Activated naive CD4-positive, alpha-beta T cell treated with anti-CD3 and anti-CD28 coated beads, Interleukin-2, amount 50 U/mL, for 72 hours (primary cell): ENCODE measurements at places on chromosomes 6 and 20. TPM values are rescaled to one million over a fixed set of nuclear protein-coding genes. Genes with fewer than 3 reads are reported as not detected.
A peak's percentile ranks its signal among the peaks of the same experiment; 100 is the strongest.

GRCh38 chr20:6384956-6385486 is 262.2 kb upstream of the FERMT1 start:
- no peak for DNase-seq

DNA sequence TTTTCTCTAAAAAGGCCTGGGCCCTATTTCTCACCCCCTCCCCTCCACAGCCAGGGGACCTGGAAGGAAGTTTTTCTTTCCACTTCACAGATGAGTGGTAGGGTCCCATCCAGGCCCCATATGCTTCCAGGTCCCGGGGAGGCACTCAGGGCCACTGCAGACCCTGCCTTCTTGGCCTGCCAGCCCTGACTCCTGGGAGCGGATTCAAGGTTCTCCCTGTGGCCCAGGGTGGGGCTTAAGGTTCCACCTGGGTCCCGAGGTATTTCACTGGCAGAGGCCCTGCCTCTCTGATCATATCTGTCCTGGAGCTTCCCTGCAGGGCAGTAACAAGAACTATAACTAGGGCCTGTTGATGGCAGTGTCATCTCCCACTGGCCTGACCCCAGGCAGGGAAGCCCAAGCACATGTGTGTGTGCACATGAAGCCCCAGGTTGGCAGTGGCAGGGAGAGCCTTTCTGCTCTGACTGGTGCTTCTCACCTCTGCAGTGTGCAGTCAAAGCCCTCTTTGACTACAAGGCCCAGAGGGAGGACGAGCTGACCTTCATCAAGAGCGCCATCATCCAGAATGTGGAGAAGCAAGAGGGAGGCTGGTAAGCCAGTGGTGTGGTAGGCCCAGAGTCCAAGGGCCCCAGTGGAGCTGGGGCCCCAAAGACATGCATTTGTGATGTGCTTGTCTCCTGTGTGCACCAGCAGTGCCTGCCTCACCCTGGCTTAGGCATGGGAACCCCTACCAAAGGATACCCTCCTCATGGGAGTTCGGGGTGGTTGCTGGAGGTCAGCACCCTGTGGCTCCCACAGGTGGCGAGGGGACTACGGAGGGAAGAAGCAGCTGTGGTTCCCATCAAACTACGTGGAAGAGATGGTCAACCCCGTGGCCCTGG is 31.2 kb downstream of the PLCG1 start:
- DNase-seq, result peak; percentile 21

DNA sequence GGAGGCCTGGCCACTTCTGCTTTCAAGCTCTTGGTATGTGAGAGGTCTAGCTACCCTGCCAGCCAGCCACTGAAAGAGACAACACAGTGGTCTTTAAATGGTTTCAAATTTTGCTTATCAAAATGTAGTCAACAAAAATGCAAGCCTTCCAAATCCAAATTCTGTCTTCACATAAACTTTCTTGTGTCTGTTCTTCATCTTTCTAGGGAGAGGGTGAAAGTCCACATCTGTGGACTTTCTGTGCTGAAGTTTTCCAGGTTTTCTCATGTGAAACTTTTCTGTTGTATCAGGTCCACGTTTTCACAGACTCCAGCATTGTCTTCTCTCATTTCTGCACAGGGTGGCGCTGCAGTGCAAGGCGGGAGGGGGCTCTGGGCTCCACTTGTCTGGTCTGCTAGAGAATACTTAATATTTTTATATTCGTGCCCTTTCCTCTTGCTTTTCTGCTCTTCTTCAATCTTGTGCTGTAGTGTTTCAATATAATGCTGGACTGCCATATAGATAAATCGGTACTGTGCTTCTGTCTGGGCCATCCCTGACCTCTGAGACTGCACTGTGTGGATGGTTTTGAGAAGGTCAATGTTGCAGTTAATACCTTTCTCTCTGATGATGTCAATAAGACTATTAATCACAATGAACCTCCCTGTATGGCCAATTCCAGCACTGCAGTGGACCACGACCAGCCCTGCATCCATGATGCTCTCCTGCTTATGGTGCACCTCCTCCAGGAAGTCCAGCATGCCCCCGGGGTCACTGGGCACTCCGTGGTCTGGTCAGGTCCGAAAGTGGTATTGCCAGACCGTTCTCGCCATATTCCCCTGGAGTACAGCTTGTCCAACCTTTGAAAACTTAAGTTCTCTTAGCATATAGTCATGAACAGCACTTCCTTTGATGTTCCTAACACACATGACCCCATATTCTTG is 161.6 kb upstream of the TNFAIP3 start:
- DNase-seq, result no peak

DNA sequence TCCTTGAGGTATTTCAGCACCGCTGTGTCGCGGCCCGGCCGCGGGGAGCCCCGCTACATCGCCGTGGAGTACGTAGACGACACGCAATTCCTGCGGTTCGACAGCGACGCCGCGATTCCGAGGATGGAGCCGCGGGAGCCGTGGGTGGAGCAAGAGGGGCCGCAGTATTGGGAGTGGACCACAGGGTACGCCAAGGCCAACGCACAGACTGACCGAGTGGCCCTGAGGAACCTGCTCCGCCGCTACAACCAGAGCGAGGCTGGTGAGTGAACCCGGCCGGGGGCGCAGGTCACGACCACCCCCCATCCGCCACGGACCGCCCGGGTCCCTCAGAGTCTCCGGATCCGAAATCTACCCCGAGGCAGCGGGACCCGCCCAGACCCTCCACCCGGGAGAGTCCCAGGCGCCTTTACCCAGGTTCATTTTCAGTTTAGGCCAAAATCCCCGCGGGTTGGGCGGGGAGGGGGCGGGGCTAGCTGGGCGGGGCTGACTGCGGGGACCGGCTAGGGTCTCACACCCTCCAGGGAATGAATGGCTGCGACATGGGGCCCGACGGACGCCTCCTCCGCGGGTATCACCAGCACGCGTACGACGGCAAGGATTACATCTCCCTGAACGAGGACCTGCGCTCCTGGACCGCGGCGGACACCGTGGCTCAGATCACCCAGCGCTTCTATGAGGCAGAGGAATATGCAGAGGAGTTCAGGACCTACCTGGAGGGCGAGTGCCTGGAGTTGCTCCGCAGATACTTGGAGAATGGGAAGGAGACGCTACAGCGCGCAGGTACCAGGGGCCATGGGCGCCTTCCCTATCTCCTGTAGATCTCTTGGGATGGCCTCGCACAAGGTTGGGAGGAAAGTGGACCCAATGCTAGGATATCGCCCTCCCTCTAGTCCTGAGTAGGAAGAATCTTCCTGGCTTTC is 693 bp downstream of the HLA-F start:
- DNase-seq, result peak; percentile 64

DNA sequence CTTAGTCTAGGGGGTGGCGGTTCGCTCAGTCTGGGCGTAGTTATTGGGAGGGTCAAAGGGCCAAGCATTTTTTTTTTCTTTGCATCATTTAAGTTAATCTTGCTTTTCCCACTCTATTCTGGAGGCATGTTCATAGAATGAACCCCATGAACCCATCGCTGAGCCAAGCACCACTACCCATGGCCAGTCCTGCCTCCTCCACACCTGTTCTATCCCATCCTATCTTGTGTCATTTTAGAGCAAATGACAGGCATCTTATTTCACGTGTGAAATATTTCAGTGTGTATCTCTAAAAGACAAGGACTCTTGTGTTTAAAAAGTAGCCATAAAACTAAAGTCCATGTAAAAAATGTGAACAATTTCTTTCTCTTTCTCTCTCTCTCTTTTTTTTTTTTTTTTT is 13.9 kb downstream of the SRC start:
- DNase-seq, result no peak

- no peak for DNase-seq
These were observed 5.4 kb downstream of the NKX2-2 start for GRCh38 chr20:21508230-21509078.

DNA sequence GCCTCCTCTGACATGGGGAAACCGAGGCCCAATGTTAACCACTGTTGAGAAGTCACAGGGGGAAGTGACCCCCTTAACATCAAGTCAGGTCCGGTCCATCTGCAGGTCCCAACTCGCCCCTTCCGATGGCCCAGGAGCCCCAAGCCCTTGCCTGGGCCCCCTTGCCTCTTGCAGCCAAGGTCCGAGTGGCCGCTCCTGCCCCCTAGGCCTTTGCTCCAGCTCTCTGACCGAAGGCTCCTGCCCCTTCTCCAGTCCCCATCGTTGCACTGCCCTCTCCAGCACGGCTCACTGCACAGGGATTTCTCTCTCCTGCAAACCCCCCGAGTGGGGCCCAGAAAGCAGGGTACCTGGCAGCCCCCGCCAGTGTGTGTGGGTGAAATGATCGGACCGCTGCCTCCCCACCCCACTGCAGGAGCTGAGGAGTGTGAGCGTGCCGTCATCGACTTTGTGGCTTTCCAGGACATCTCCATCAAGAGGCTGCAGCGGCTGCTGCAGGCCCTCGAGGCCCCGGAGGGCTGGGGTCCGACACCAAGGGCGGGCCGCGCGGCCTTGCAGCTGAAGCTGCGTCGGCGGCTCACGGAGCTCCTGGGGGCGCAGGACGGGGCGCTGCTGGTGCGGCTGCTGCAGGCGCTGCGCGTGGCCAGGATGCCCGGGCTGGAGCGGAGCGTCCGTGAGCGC is 1.6 kb downstream of the TNFRSF6B start:
- no peak for DNase-seq

DNA sequence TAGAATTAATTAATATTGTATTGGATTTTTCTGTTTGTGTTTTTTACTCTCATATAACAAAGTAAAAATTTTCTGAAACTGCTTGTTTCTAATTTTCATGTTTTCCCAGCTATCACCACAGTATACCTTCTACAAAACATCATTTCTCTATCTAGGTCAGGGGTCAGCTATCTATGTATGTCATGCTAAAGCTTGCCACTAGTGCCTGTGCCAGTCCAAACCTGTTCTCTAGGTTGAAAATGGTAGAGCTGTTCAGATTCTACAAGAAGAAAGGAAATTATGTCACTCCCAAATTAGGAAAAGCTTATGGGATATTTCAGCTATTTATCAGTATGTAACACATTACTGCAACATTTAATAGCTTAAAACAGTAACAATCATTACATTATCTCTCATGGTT is 5.8 kb upstream of the ME1 start:
- DNase-seq, result no peak

- DNase-seq, result peak; percentile 66
These were observed 146.9 kb downstream of the PHACTR3 start for GRCh38 chr20:59751075-59751711.

GRCh38 chr6:143348531-143348930 is 102.0 kb downstream of the ADAT2 start:
- DNase-seq, result no peak

DNA sequence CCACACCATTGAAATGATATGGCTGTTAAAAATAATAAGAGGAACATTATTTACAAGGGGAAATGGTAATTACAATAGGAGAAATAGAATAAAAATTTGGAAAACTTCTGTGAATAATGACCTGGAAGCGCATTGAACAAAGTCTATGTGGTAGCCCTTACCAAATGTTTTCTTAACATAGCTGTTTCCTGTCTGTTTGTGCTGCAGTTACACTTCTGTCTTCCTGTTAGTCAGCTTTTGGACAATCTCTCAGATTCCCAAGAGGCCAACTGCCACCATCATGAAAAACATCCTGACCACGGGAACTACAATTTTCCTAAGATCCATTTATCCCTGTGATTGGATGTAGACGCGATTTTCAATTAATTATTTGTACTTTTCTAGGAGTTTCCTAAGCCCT is 754.4 kb upstream of the MARCKS start:
- no peak for DNase-seq

GRCh38 chr20:53220482-53221307 is 248.5 kb downstream of the TSHZ2 start:
- DNase-seq, result no peak

DNA sequence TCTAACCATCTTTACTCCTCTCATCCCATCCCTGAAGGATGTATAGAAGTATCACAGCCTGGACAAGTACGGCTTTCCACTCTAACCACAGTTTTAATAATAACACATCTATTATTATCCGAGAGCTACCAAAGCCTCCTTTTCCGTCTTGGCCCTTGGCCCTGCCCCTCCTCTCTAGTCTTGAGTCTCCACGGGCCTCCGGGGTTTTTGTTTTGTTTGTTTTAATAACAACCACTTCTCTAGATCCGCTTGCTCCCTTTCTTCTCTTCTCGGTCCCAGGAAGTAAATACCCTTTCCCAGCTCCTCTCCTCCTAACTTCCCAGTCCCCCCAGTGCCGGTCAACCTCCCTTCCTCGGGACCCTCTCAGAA is 661 bp downstream of the LCA5 start:
- DNase-seq, result peak; percentile 14

- no peak for DNase-seq
These were observed 2.9 kb upstream of the SOD2 start for GRCh38 chr6:159695984-159696383.

DNA sequence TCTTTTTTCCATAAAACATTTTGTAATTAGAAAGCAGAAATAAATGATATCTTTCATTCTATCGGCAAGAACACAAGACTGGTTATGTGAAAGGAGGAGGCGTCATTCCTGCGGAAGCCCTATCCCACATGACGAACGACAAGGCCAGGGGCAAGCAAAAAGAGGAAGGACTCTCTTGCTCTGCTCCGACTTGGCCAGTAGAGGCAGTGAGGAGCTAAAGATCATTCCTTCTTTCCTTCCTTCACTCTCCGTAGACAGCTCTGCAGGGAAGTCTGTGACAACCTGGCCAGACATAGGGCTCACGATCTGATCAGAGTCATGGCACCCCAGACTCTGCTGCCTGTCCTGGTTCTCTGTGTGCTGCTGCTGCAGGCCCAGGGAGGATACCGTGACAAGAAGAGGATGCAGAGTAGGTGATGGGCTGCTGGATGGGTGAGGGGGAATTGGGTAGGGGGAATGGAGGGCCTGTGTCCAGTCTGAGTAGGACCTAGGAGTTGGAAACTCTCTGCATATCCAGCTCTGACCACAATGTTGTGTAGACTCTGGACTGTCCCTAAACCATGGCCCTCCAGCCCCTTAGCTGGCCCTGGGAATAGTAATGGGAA is at the start of gene WFDC10A:
WFDC10A (plus strand) TSS at position 244 of the 605 bp plus-strand sequence; CDS start at position 319, 75 bp downstream.
- DNase-seq, result no peak

DNA sequence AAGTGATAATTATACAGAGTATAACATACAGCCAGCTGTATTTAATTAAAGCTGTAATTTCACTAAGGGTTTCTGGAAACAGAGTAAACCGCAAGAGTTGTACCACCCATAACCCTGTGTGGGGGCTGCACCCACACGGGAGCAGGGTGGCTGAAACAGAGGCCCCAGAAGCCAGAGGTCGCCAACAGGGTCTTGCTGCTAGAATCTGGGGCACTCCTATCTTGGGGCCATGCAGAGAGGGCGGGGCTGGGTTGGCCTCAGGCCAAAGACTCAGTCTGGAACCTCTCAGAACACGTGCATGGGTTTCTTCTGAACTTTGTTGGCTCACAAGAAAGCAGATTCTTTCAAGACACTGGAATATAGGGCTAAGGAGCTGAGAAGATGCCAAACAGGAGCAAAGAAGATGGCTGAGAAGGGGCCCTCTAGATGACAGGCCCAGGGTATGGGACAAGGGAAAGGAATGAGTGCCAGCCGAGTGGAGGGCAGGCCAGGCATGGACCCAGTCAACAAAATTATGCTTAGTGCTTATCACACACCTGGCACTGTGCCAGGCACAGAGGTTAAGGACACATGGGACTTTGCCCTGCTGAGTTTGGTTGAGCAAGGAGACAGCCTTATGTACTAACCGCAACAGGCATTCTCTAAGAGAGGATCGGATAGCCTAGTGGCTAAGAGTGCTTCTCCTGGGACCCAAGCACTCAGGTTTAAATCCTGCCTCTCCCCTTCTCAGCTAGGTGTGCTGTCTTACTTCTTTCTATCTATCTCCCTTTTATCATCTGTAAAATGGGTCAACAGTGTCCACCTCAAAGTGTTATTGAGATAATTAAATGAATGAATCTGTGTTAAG is 96.6 kb upstream of the FOXP4 start:
- DNase-seq, result no peak

The TMC2 gene
- total RNA-seq, result not detected

The BPIFA1 gene
- not detected for total RNA-seq

The SPTLC3 gene
- total RNA-seq, result 1.7 TPM

The FNDC11 gene
- 0.10 TPM for total RNA-seq

The ATP6V1G2 gene
- 4.1 TPM for total RNA-seq
